ENCODE measurements at places on chromosomes 1 and 21. TPM values are rescaled to one million over a fixed set of nuclear protein-coding genes. Genes with fewer than 3 reads are reported as not detected.

The GOLT1A gene
- polyA plus RNA-seq: 6.1 TPM

The ZNF648 gene
- 0.05 TPM for polyA plus RNA-seq

DNA sequence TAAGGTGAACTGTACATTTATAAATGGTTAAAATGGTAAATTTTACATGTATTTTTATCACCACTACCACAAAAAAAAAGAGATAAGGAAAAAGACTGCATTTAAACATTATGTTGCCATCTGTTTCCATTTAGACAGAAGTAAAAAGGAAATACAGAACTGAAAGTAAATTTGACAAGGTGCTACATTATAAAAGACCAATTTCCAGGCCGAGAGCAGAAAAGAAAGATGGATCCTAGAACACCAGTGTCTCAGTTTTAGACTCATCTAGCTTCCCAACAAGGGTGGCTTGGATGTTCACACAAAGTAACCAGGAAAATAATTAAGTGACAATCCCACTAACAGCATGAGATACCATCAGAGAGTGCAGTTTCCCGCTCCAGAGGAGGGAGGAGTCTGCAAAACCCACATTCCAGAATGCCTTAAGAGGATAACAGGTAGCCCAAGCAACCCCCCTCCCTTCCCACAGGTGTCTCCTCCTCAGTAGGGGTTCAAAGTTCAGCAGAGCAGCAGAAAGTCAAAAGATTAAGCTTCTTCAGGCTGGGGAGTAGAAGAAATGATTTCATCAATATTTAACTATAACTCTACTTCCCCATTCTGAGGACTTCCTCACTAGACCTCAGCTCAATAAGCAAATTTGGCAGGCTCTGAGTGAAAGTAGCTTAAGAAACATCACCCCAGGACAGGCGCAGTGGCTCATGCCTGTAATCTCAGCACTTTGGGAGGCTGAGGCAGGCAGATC, 11.8 kb downstream of the TPM3 start:
- no peak for DNase-seq

GRCh38 chr21:22115746-22116145, 1117.5 kb downstream of the NCAM2 start:
- no peak for DNase-seq

- no peak for DNase-seq
Observed at GRCh38 chr1:76070538-76070937, 4.0 kb upstream of the ST6GALNAC3 start.

DNA sequence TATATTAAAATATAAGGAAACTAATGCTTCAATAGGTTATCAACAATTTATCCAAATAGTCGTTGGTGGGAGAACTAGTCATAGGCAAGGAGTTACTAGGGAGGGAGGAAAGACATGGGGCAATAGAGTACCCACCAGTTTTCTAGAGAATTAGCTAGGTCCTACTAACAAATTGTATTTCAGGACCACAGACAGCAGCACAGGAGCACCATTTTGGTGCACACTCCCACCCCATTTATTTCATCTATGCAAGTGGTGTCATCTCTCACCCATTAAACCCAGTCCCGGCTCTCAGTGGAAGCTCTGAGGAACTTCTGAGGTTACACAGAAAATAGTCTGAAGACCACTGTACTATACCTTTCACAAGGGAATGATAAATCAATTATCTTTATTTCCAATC, 89.0 kb upstream of the BCAR3 start:
- no peak for DNase-seq

DNA sequence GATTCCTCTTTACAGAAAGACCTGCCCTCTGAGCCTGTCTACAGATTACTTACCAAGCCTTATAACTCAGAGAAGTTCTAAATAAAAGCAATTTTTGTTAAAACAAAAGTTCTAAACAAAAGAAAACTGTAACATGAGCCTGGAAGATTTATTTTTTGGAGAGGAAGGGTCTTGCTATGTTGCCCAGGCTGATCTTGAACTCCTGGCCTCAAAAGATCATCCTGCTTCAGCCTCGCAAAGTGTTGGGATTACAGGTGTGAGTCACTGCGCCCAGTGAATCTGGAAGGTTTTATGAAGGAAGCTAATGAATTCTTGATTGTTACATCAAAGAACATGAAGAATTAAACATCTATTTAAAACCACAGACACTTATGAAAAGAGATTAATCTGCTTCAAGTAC, 27.1 kb downstream of the GPBP1L1 start:
- DNase-seq: no peak

DNA sequence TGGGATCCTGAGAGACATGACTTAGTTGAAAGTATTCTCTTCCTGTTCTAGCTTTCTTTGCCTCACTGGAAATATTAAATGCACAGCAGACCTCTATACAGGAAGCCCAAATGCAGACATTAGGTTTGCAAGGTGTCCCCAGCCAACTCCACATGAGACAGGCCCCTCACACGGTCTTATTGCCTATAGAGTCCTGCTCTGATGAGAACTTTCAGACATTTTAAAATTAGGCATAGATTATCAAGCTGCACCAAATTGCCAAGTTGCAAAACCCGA, 251.9 kb upstream of the C1orf105 start:
- DNase-seq: no peak

Data from right lung (tissue), 10 donors.